Fibroblast of the aortic adventitia (primary cell): ENCODE measurements at places on chromosomes 1 and 21. TPM values are rescaled to one million over a fixed set of nuclear protein-coding genes. Genes with fewer than 3 reads are reported as not detected.

COL6A1 gene
- 1,082 and 1,517 TPM in 2 replicates for total RNA-seq

PRELP gene
- 1.4 and 3.7 TPM in 2 replicates for total RNA-seq

CACNA1S gene
- not detected in 2 replicates for total RNA-seq

ANGPTL1 gene
- 6.0 and 6.6 TPM in 2 replicates for total RNA-seq

ARMH1 gene
- total RNA-seq = 0.41 and 1.7 TPM in 2 replicates

KLHL17 gene
- 1.8 and 5.0 TPM in 2 replicates for total RNA-seq

CLCA4 gene
- not detected in 2 replicates for total RNA-seq

PRAMEF10 gene
- not detected in 2 replicates for total RNA-seq

TOE1 gene
- total RNA-seq = 2.7 and 14.7 TPM in 2 replicates

ZNF683 gene
- not detected in 2 replicates for total RNA-seq

HEYL gene
- not detected in 2 replicates for total RNA-seq

S100A9 gene
- total RNA-seq = not detected in 2 replicates

C1orf185 gene
- not detected in 2 replicates for total RNA-seq

FOXO6 gene
- not detected in 2 replicates for total RNA-seq

SAMD13 gene
- 1.4 and 3.1 TPM in 2 replicates for total RNA-seq

POTED gene
- not detected in 2 replicates for total RNA-seq

KIAA0040 gene
- 0.33 and 0.99 TPM in 2 replicates for total RNA-seq
